ENCODE measurements at places on chromosomes 13 and 19. TPM values are rescaled to one million over a fixed set of nuclear protein-coding genes. Genes with fewer than 3 reads are reported as not detected.

The CASP14 gene
- polyA plus RNA-seq, result not detected

The ZNF576 gene
- polyA plus RNA-seq, result 14.9 TPM

The FBL gene
- polyA plus RNA-seq, result 177 TPM

The LHFPL6 gene
- 0.22 TPM for polyA plus RNA-seq

The GGN gene
- polyA plus RNA-seq, result 1.7 TPM

The WDR87 gene
- polyA plus RNA-seq, result 0.01 TPM

The FSD1 gene
- 1.8 TPM for polyA plus RNA-seq

The ADPRHL1 gene
- 7.2 TPM for polyA plus RNA-seq

The SIGLEC14 gene
- 2.3 TPM for polyA plus RNA-seq

The AKAP8L gene
- 94.2 TPM for polyA plus RNA-seq

The CCDC70 gene
- polyA plus RNA-seq, result not detected

The SIGLEC8 gene
- 0.59 TPM for polyA plus RNA-seq

The IGFL1 gene
- polyA plus RNA-seq, result not detected

The SLC10A2 gene
- polyA plus RNA-seq, result 2.2 TPM

The RXFP2 gene
- polyA plus RNA-seq, result not detected

The TEX26 gene
- polyA plus RNA-seq, result not detected

- DNase-seq, result no peak
Measured at GRCh38 chr13:31038834-31039552, 106.5 kb downstream of the TEX26 start.

- DNase-seq, result no peak
Measured at GRCh38 chr19:33794683-33795369, 1.8 kb upstream of the KCTD15 start.

DNA sequence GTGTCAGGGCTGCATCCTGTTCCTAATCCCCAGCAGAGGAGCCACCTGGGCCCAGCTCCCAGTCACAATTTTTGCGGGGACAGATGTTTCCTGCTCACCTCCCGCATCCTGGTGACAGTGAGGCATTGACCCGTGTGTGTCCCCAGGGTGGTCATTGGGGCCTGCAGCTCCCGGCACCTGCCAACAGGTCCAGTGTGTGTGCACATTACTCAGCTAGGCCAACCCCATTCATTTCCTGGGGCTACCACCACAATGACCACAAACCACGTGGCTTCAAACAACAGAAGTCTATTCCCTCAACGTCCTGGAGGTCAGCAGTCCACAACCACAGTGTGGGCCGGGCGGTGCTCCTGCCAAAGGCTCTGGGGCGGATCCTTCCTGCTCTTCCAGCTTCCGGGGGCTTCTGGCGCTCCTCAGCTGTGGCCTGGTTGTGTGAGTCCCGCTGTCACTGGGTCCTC, 11.9 kb upstream of the F2RL3 start:
- no peak for DNase-seq

- peak; percentile 36 for DNase-seq
Measured at GRCh38 chr19:18271433-18271841, 2.8 kb downstream of the IQCN start.

DNA sequence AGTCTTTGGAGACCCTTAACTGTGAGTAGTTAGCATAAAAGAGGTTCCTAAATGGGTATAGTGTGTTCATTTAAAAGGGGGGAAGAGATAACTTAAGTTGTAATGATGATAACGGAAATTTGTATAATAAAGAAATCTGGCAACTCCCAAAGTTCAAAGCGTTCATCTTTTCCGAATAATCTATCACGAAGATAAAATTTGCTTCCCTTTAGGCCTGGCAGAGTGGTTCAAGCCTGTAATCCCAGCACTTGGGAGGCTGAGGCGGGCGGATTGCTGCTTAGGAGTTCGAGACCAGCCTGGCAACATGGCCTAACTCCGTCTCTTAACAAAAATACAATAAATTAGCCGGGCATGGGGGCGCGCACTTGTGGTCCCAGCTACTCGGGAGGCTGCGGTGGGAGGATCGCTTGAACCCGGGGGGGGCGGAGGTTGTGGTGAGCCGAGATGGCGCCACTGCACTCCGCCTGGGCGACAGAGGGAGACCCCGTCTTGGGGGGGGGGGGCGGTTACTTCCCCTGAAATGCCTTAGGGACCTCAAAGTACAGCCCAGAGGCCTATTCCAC, 934 bp downstream of the N4BP2L2 start:
- peak; percentile 4 for DNase-seq

DNA sequence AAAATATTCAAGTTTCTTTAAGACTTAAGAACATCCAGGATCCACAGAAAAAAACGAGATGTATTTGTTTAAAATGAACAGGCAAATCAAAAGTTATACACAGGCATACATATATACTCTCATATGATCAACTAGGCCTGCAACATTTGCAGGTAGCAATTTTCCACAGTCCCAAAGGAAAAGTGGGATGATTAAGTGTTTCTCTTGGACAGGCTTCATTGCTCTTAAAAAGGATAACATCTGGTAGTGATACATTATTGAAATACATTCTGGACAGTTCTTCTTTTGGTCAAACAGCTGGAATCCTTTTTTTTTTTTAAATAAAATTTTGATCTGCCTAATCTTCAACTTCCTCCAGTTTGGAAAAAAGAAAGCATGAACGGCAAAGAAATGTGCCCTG, 114.8 kb upstream of the TDRD3 start:
- no peak for DNase-seq

DNA sequence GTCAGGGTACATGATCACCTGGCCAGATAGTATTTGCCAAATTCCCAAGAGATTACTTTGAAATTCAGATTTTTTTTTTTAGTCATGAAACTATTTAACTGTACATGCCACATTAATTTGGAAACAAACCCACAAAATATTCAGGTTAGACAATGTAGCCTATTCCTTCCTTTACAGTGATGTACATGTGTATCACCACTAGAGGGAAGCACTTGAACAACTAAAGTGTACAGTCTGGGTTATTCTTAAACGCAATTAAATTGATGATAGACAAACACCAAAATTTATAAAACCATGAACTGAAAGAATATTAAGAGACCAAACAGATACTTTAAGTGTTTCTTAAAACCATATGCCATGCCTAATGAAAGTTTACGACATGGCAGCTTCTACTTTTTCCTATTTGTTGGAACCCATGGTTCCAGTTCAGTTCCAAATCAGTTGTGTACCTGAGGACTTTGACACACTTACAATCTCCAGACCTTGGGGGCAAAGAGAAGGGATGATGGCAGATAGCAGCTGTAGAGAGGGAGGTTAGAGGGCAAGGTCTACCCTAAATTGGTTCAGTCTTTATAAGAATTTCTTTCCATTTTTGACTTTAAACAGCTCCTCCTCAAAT, 52.8 kb downstream of the TNFSF13B start:
- DNase-seq, result peak; percentile 52

DNA sequence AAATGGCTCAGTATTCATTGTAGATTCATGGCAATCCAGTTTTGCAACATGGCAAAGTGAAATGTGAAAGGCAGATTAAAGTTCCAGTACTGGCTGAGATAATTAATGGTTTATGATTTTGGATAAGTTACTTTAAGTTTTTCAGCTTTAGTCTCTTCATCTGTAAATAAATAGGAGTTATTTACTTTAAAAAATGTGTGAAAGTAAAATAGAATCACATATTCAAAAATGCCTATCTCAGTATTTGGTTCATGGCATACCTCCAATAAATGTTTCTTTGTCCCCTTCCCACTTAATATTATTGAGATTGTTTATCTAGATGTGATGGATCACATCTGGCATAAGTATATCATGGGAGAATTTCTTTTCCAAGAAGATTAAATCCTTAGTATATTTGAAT, 426.0 kb downstream of the GPC5 start:
- DNase-seq, result no peak

- no peak for DNase-seq
Measured at GRCh38 chr13:46158983-46159382, 23.0 kb downstream of the LCP1 start.

DNA sequence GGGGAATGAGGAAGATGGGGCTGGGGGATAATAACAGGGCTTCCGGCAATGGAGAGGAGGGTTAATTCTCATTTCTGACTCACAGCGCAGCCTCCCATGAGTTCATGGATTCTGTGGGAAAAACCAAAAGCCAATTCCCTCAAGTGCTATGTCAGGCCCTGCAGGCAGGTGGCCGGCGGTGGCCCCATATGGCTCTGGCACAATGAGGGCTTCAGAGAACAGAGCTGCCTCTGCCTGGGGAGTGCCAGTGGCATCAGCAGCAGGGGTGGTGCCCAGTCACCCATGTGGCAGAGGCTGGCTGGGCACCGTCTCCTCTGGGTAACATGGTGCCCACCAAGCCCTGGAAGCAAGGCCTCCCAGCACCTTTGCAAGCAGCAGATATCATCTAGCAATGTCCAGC, 69.1 kb downstream of the ALOX5AP start:
- no peak for DNase-seq

DNA sequence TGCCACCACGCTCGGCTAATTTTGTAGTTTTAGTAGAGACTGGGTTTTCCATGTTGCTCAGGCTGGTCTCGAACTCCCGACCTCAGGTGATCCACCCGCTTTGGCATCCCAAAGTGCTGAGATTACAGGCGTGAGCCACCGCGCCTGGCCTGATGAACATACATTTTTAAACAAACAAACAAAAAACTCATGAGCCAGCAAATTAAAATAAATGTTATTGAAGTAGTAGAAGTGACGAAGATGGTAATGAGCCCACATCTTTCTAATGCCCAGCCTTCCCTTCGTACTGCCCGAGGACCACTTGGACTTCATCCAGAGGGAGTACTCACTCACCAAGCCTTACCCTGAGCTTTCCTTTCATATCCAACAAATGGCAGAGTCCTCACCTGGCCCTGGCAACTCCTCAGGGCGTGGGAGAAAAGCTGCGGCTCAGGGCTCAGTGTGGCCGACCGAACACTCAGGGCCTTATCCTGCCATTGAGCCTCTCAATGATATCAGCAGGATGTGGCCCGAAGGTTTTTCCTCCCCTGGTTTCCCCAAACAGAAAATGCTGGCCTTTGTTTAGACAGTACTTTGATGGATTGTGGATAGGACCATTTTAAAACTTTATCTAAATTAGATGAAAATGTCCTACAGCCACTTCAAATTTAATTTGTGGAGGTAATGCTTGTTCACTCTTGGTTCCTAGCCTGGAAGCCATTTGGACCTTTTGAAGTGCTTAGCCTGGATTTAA, 22.8 kb upstream of the ABCC4 start:
- no peak for DNase-seq

GRCh38 chr19:52351512-52351911, 15.5 kb downstream of the ZNF610 start:
- no peak for DNase-seq

DNA sequence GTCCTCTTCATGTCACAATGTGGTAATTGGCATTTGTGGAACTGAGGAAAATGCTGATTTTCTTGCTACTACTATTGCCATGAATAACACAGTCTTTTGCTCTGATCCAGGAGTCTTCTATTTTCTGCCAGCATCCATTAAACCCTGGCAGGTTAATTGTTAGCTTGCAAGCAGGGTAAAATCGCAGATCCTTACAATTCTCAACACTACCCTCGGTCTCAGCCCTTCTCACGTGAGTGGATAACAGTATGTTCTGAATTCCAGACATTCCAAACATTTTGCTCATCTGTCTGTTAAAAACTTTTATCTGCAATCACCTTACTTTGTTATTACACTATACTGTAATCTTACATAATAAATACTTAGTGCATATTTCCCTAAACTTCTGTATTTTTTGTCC, 251.3 kb upstream of the ATXN8OS start:
- DNase-seq, result peak; percentile 32

- DNase-seq, result no peak
Measured at GRCh38 chr13:29081036-29081435, 260.9 kb downstream of the MTUS2 start.

- no peak for DNase-seq
Measured at GRCh38 chr13:49840266-49840665, 47.8 kb upstream of the KPNA3 start.

GRCh38 chr13:63189712-63190111, 1774.1 kb upstream of the PCDH20 start:
- DNase-seq, result no peak

- peak; percentile 53 for DNase-seq
Measured at GRCh38 chr19:44905437-44906160, at the start of gene APOE. Gene APOE (plus strand): TSS chr19:44905796. CDS start chr19:44906625, 829 bp downstream.

GRCh38 chr13:20713751-20714150, 10.3 kb downstream of the IL17D start:
- DNase-seq, result no peak

- DNase-seq, result no peak
Measured at GRCh38 chr13:75425216-75426009, 56.6 kb downstream of the TBC1D4 start.

DNA sequence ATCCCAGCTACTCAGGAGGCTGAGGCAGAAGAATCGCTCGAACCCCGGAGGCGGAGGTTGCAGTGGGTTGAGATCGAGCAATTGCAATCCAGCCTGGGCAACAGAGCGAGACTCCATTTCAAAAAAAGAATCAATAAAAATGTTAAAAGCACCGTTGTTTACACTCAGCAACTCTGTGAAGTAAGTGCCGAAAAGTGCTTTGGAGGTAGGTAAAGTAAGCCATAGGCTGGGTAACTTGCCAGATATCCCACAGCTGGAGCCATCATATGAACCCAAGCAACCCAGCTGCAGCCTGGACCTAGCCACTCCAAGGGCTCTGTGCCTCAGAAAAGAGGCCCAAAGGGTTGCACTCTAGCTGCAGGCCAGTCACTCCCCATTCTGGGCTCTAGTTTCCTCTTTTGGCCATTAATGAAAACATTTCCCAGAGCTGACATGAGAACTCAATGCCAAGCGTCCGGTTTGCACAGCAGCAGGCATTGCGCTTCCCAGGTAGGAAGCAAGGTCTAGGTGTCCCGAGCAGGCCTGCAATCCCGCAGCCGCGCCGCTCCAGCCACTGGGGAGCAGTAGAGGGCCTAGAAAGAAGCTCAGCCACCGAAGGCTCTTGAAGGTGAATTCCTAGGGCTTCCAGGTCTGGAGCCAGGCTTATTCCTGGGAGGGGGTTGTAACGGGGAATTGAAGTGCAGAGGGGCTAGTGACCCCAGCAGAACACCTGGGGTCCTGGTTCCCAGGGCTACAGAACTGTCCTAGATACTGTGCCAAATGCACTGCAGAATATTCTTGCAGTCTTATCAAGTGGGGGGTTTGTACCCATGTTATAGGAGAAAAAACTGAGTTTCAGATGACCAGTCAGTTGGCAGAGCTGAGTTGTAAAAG, 4.1 kb upstream of the CD79A start:
- DNase-seq, result peak; percentile 85

DNA sequence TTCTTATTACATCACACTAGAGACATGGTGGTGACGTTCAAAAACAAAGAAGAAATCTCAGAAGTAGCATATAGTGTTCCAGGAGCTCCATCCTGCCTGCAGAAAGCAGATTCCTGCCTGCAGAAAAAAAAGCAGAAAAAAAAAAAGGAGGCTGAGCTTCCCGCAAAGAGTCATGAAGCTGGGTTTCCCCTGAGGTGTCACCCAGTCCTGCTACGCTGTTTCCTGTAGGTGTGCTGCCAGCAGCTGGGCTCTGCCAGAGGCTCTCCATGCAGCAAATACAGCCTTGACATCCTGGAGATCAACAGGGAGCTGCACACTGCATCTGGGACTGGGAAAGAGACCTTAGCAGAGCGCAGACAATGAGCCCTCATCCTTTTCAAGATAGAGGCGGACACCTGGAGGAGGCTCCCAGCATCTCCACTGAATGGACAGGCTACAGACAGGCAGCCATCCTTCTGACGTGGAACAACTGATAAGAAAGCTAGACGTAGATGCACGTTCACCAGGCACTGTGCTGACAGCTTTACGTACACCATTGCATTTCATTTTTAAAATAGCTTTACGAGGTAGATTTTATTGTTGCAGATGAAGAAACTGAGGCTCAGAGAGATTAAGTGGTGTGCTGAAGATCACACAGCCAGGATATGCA, 350.9 kb downstream of the FOXO1 start:
- DNase-seq, result peak; percentile 12

GRCh38 chr13:97220151-97220900, 1.8 kb upstream of the MBNL2 start:
- DNase-seq, result no peak

- DNase-seq, result no peak
Measured at GRCh38 chr13:51235186-51235585, 13.0 kb downstream of the FAM124A start.

All from small intestine (tissue), 16 donors.